GM12864 (cell line): ENCODE measurements at places on chromosomes 5 and 9.

DNA sequence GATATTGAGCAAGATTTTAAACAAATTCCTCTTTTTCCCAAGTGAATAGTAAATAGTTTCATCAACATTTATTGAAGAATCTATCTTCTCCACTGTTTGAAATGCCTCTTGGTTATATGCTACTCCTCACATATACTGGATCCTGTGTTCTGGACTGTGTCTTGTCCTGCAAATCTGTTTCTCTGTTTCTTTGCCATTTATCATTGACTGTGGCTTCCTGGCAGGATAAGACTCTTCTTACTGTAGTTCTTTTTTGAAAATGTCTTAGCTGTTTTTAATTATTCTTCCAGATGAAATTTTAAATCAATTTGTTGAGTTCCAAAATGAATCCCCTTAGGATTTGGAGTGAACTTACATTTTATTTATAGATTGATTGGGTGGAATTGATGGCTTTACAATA lies 27.8 kb downstream of the RALGPS1 start:
- DNase-seq: no peak

DNA sequence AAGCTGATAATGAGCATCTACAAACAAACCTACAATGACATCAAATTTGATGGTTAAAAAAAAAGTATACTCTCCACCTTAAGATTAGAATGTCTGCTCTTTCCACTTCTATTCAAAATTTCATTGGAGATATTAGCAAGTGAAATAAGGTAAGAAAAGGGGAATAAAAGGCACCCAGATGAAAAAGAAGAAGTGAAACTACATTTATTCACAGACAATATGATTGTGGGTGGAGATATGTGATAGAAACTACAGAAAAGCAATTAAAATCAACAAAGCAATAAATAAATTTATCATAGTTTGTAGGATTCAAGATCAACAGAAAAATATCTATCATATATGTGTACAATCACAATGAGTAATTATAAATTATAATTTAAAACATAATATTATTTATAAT lies 395.1 kb upstream of the CCNH start:
- DNase-seq: no peak

GRCh38 chr9:77751341-77752091 lies 103.4 kb upstream of the GNA14 start:
- no peak for DNase-seq

DNA sequence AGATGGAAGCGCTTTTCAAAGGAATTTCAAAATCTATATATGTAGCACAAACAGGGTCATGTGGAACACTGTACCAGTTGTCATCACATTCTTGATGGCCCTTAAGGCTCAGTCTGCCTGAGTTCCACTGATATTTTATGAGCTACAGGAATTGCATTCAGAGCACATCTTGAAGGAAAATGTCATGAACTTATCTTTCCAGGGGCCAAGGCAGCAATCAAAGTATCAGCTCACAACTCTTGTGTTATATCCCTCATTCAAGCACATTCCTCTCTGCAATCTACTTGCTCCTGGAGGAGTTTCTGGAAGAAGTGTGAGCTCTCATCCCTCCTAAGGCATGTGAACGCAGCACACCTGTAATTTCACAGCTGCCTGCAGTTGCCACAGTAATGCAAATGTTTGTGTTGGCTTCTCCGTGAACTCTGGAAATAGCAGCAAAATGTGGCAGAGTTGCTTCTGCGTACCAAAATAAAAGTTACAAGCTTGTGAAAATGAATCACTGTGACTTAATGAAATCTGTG lies 89.7 kb upstream of the EQTN start:
- DNase-seq: no peak

GRCh38 chr5:143065996-143066522 lies 295.9 kb downstream of the ARHGAP26 start:
- DNase-seq: no peak

- no peak for DNase-seq
Measured at GRCh38 chr5:35356725-35357124, 126.4 kb upstream of the PRLR start.

- DNase-seq: no peak
Measured at GRCh38 chr5:30604648-30605262, 588.7 kb upstream of the CDH6 start.

GRCh38 chr5:180461303-180461702 lies 32.9 kb upstream of the CNOT6 start:
- DNase-seq: no peak

- no peak for DNase-seq
Measured at GRCh38 chr5:168430296-168430695, 56.0 kb upstream of the RARS1 start.

- DNase-seq: peak; percentile 1
Measured at GRCh38 chr5:109105631-109106267, 304.0 kb downstream of the PJA2 start.

- DNase-seq: no peak
Measured at GRCh38 chr5:3899093-3899492, 303.5 kb downstream of the IRX1 start.

- peak; percentile 79 for DNase-seq
Measured at GRCh38 chr9:68653141-68653595, 51.9 kb upstream of the PIP5K1B start.

DNA sequence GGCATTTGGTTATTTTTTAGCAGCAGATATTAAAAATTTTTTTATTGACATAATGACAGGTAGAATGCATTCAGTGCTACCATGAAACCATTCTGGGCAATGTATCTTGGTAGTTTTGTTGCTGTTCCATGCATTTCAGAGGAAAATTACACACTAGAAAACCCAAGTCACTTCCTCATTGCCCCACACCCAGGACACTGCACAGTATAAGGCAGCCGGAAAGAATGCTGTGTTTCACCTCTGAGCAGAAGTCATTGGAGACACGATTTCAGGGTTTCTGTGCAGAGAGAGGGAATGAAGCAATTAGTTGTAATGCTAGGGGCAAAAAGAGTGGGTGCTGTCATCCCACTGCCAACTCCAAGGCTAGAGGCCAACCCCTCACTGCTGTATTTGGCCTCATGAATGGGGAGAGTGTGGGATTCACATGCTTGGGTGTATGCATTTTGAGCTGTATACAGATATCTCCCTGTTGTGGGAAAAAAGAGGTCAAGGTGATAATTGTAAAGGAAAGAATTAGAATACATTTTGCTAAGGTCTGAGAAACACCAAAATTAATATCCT lies 290.5 kb downstream of the BNC2 start:
- no peak for DNase-seq

GRCh38 chr5:81070571-81071255 lies 110.5 kb downstream of the RASGRF2 start:
- DNase-seq: no peak
